Pons (tissue), 1 donor: ENCODE measurements at places on chromosomes 16 and 17.

GRCh38 chr16:60608971-60609370 lies 1427.3 kb downstream of the CDH8 start:
- no peak for DNase-seq

- no peak for DNase-seq
Measured at GRCh38 chr16:31695667-31696066, 168.0 kb downstream of the AHSP start.

DNA sequence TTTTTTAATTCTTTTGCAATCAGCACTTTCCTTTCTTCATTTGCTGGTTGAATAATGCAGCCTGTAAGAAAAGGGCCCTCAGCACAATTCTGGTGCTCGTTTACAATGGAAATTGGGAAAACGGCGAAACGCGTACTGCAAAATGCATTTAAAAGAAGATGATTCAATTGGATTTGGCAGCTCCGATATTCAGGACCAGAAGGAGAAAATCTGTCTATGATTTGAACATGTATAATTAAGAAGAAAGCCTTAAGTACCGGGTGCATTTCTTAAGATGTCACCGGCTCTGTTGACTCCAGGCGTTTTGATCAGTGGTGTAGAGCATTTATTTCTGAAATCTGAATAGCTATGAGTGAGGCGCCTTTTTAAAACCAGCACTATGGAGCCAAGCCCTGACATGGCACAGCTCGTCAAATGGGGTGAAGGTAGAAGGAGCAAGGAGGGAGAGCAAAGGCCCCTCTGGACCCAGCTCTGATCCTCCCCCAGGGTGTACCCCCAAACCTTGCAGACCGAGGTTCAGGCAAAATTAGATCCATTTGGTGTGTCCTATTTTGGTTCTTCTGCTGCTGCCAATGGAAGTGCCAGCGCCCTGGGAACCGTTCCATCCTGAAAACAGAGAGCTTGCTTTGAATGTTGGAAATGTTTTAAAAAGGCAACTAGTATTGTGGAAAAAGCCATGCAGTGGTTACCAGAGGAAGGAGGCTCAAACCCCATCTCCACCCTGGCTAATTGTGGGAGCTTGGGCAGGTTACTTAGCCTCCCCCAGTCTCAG lies 161.4 kb upstream of the RPL38 start:
- DNase-seq: peak; percentile 37

GRCh38 chr16:57867000-57867561 lies 64.8 kb upstream of the KIFC3 start:
- DNase-seq: no peak

GRCh38 chr17:45243750-45244149 lies 18.1 kb downstream of the SPATA32 start:
- no peak for DNase-seq

- no peak for DNase-seq
Measured at GRCh38 chr17:52756746-52757145, 598.2 kb upstream of the CA10 start.
